Left ventricle myocardium superior (tissue), 1 donor: ENCODE measurements at places on chromosomes 7 and 10. TPM values are rescaled to one million over a fixed set of nuclear protein-coding genes. Genes with fewer than 3 reads are reported as not detected.
A peak's percentile ranks its signal among the peaks of the same experiment; 100 is the strongest.

Gene H2BK1
- not detected for total RNA-seq

GRCh38 chr7:90692396-90692795 is 96.3 kb downstream of the CDK14 start:
- no peak for DNase-seq

Gene C10orf67
- total RNA-seq = 0.62 TPM

GRCh38 chr10:109866168-109866994 is 56.9 kb downstream of the XPNPEP1 start:
- peak; percentile 69 for DNase-seq

DNA sequence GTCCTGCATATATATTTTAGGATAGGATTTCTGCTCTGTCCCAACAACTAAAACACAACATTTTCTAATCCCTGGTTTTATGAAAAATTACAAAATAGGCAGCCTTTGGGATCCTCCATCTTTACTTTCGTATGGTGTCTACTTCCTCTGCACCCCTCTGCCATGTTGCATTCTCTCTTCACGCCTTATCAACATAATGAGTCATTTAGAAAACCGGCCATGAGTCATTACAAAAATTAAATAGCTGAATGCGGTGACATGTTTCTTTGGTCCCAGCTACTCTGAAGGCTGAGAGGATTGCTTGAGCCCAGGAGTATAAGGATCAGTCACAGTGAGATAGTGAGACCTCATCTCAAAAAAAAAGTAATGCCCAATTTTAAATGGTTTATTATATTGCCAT is 148.1 kb upstream of the CELF2 start:
- DNase-seq = no peak

Gene LSM8
- 22.8 TPM for total RNA-seq

DNA sequence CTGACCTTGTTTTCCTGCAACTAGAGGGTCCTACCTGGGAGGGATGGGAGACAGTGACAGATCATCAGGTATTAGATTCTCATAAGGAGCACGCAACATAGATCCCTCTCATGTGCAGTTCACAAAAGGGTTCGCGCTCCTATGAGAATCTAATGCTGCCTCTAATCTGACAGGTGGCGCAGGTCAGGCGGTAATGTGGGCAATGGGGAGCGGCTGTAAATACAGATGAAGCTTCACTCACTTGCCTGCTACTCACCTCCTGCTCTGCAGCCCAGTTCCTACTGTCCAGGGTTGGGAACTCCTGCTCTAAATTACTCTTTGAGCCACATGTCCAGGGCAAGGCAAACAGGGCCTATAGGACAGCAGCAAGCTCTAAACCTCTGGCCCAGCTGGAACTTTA is 46.2 kb downstream of the GFRA1 start:
- DNase-seq = no peak

Gene TMEM184A
- 0.22 TPM for total RNA-seq

DNA sequence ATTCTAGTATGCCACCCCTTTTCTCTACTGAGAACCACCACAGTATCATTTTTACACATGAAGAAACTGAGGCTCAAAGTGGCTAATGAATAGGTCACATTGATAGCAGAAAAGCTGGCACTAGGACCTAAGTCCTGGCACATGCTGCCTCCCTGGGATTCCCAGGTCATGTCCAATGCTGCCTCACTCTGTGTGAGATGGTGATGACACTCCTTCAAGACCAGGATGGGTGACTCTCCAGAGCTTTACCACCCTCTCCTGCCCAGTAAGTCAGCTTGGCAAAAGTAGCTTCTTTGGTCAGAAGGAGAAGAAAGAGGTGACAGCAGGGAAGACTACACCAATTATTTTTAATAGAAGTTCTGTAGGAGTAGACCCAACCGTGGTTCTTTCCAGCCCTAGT is 13.3 kb upstream of the AKR1B10 start:
- no peak for DNase-seq

Gene NPC1L1
- total RNA-seq = not detected

DNA sequence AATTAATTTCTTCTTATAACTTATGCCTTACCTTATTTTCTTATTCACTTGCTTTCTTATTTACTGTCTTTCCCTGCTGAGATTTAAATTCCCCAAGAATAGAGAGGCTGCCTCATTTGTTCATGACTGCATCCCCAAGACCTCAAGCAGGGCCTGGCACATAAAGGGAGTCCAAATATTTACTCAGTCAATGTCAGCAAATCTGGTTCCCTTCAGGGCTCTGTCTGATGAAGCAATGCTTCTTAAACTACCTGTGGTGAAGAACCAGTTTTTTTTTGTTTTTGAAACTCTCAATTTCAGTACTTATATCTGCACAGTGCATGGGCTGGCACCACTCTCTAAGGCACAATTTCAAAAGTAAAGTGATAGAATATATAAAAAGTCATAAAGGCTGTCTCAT is 4.7 kb downstream of the ZNF239 start:
- DNase-seq = no peak

Gene STEAP1B
- total RNA-seq = 0.69 TPM

DNA sequence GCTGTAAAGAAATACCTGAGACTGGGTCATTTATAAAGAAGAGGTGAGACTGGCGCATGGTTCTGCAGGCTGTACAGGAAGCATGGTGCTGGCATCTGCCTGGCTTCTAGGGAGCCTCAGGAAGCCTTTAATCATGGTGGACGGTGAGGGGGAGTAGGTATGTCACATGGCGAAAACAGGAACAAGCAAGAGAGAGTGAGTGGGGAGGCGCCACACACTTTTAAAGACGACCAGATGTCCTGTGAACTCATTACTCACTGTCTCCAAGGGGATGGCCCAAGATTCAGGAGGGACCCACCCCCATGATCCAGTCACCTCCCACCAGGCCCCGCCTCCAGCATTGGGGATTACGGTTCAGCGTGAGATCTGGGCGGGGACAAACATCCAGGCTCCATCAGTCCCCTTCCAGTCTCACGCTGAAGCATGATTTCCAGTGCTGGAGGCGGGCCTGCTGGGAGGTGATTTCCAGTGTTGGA is 3.2 kb downstream of the ZNF316 start:
- DNase-seq = peak; percentile 56

DNA sequence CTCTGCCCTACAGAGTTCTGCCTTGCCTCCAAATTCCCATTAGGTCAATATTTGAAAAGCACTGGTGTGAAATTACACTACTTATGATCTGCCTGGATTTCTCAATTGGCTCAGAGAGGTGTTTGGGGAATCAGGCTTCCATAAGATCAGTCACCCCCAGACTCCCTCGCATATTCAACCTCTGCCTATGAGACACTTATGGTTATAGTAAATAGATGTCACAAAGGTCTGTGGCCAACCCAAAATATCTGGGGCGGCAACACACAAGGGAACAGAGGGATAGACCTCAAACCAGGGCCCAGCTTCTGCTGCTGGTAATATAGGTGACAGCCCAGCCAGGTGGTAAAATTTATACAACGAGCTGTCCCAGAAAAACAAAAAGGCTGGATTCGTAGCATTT is 376.7 kb upstream of the ZMIZ1 start:
- no peak for DNase-seq

DNA sequence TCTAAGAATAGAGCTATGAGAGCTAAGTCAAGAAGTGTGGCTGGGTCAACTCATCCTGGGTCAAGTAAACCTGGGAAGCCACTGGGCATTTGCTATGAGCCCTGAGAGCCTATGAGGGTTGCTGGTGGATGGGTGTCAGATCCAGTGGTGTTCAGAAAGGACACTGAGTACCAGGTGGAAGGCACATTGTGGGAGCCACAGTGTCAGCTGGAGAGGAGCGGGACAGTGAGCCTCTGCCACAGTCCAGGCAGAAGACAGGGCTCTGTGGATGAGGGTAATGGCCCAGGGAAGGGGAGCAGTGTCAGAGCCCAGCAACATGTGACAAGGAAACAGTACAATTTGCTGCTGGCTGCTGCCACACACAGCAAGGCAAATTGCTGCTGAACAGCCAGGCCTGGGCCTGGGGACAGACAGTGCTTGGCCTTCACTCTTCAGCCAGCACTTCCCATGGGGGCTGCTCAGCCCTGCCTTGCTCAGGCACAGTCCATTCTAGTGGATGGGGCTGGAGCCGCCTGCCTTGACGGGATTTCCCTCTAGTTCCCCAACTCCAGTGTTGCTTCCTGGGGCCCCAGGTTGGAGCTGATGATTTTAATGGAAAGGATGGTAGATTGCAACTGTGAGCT is 90.9 kb upstream of the CHST15 start:
- no peak for DNase-seq

GRCh38 chr10:50367732-50368131 is 116.4 kb upstream of the ASAH2 start:
- DNase-seq = no peak

Gene PTPN20
- 15.7 TPM for total RNA-seq

- DNase-seq = no peak
Observed at GRCh38 chr7:91462316-91462715, 198.1 kb downstream of the FZD1 start.

GRCh38 chr7:69257592-69257991 is 340.7 kb upstream of the AUTS2 start:
- DNase-seq = no peak

- no peak for DNase-seq
Observed at GRCh38 chr7:124031919-124032318, 948 bp downstream of the TMEM229A start.

Gene BHLHA15
- total RNA-seq = not detected

Gene ADAM12
- total RNA-seq = 0.35 TPM

- no peak for DNase-seq
Observed at GRCh38 chr7:80699045-80699638, 60.7 kb downstream of the CD36 start.
